Left kidney (tissue), 8 donors: ENCODE measurements at places on chromosomes 16 and 17.

DNA sequence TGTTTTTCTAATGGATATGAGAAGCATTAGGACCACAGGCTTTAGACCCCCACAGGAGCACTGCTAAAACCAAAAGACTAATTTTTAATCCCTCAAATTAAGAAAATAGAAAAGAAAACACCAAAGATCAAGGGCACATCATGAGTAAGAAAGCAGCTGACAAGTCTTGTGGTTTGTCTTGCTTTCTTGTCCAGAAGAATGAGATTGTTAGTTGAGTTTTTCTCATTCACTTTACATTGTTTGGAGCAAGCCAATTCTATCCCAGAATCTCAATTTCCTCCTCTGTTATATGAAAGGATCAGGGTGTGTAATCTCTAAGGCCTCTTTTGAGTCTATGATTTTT is 899.0 kb downstream of the KCNJ2 start:
- no peak for DNase-seq

GRCh38 chr16:14400285-14400977 is 229.6 kb downstream of the PARN start:
- no peak for DNase-seq

DNA sequence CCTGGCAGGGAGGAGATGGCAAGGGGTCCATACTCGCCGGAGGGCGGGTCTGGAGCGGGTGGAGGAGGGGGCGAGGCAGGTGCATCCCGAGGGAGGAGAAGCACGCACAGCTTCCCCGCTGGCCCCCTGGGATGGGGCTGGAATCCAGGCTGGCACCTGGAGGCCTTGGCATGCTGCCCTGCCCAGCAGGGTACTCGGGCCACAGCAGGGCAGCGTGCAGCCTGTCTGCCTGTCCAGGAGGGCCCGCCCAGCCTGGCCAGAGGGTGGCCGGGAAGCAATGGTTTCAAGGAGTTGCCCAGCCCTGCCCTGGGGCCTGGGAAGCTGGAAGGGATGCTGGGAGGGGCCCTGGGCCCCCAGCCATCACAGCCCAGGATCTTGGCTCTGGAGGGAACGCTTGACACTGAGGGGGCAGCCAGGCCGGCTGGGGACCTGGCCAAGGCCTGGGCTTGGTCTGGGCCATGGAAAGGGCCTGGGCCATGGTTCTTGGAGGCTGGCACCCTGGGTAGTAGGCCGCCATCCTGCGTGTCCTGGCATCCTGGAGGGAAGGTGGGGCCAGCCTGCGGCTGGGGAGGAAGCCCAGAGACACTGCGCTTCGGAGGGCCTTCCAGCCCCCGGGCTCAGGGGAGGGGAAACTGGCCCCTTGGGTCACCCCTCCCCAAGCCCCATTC is 1.1 kb downstream of the GLIS2 start:
- DNase-seq = no peak

DNA sequence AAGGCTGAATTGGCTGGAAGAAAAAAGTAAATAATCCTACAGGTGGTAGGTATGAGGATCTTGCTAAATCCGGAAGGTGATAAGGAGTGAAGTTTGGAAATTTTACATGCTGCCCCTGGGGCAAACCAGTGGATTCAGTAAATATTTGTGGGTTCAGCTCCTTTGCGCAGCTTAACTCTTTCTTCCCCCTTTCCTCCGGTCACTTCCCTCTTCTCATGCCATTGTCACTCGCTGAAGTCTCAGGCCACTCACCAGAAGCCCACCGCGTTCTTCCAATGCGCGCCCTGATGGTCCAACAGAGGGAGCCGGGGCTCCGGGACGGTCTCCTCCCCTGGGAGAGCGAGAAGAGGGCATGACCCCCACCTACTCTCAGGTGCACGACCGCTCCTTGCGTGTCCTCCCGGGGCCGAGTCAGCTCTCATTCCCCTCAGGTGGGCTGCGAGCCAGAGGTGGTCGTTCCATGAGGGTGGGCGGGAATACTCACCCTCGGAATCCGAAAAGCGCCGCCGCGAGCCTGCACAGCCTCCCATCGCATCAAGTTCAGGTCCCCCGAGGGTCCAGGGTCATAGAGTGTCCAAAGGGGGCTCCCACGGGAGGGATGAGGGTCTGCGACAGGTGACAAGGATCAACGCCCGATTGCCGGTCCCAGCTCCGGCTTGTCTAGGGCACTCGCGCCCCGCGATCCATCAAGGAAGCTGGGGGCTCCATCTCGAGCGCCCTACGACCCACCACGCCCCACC is 474 bp downstream of the CLN3 start:
- peak; percentile 11 for DNase-seq

DNA sequence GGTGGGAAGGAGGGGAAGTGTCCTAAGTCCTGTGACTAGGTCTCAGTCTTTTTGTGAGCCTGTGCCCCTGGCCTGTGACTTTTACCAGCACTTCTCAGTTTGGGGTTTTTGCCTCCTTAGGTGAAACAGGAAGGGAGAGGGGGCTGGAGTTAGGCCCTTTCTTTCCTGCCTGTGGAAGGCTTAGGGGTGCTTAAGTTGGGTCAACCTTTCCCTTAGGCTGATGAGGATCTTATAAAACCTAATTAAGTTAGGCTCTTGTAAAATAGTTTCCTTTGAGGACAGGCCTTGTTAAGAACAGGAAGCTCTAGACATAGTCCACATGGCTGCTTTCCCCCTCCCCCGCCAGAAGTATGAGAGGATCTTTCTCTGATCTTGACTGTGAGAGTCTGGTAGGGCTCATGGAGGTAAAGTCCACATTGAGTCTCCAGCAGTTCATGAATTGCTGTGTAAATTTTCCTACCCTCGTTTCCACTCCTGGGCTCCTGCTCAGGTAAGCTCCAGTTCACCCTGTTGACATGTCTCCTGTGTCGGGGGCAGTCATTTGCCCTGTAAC is 17.0 kb upstream of the DNASE1 start:
- peak; percentile 51 for DNase-seq

- DNase-seq = no peak
Observed at GRCh38 chr17:80474231-80474960, 2.0 kb downstream of the NPTX1 start.

DNA sequence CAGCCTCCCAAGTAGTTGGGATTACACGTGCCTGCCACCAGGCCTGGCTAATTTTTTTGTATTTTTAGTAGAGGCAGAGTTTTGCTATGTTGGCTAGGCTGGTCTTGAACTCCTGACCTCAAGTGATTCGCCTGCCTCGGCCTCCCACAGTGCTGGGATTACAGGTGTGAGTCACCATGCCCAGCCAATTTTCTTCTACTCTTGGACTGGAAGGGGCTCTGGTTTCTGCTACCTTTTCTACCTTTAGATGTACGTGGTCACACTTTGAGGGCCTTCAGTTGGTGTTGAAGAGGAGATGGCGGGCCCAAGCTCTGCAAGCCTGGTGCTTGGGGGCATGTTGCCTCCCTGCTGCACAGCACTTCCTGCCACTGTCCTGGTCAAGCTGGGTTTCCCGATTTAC is 173.6 kb downstream of the PRKCA start:
- no peak for DNase-seq

- no peak for DNase-seq
Observed at GRCh38 chr16:47779201-47780016, 318.3 kb downstream of the PHKB start.

GRCh38 chr16:66996324-66996982 is 8.1 kb downstream of the CES4A start:
- DNase-seq = no peak
